NCI-H187 (cell line): ENCODE measurements at places on chromosomes 1 and 21.

- DNase-seq: no peak
These were observed 203.9 kb downstream of the C1orf94 start for GRCh38 chr1:34380526-34381124.

- no peak for DNase-seq
These were observed 759 bp downstream of the AMPD2 start for GRCh38 chr1:109620401-109620791.

GRCh38 chr1:107057197-107058133 is 991 bp downstream of the PRMT6 start:
- DNase-seq: peak; percentile 69

GRCh38 chr1:36023098-36023769 is 60.7 kb upstream of the TEKT2 start:
- no peak for DNase-seq

DNA sequence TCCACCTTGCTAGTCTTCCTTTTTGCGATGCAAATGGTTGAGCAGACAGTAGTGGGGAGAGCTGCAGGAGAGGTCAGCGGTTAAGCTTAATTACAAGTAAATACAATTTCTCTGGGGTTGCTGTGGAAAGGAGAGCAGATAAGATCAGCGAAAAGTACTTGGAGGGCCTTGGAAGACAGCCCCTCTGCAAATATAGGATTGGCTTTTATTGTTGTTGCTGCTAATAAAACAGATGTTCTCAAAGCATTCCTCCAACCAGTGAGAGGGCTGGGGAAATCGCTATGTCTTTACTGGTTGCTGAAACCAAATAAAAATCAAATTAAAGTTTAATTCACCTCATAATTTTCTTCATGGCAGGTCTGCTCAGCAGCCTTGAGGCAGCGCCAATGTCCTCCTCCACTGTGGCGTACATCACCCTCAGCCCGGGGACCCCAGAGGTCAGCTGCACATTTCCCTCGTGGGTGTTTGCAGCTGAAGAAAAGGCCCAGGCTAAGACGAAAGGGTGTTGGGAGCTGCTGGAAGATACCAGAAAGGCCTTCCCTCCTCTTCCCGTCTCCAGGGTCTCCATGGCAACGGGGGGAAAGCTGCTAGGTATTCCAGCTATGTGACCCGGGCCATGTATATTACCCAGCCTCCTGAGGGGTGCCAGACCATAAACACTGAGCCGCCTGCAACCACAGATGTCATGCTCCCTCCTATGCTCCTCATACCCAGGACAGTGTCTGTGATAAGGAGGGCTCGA is 54.6 kb upstream of the POU2F1 start:
- peak; percentile 17 for DNase-seq

DNA sequence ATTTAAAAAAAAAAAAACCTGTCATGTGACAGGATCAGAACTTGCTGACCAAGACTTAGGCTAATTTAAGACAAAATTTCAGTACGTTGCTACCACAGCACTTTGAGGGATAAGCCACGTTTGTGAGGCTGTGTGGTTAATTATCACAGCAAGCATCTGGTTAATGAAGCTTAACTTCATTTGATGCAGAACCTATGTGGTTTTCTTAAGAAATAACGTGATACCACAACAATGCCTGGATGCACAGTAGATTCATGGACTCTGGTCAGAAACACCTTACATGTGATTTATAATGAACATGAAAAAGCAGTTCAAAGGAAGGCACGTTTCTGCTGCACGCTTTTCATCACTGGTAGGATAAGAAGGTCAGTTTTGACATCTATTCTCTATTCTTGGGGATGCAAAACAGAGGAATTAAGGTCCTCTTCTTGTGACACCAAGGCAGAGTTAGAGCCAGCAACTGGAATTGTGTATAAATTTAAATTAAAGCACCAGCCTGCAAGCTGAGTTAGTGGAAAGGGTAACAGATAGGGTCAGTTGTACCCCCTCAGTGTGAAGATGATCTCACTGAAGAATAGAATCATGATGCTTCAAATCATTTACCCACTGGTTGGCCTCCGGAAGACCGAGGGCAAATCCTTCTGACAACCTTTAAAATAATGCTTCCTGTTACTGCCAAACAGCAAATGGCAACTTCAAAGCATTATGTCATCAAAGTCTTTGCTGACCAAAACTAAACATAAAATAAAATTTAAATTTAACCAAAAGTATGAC is 6.0 kb upstream of the KRTAP8-1 start:
- DNase-seq: no peak

DNA sequence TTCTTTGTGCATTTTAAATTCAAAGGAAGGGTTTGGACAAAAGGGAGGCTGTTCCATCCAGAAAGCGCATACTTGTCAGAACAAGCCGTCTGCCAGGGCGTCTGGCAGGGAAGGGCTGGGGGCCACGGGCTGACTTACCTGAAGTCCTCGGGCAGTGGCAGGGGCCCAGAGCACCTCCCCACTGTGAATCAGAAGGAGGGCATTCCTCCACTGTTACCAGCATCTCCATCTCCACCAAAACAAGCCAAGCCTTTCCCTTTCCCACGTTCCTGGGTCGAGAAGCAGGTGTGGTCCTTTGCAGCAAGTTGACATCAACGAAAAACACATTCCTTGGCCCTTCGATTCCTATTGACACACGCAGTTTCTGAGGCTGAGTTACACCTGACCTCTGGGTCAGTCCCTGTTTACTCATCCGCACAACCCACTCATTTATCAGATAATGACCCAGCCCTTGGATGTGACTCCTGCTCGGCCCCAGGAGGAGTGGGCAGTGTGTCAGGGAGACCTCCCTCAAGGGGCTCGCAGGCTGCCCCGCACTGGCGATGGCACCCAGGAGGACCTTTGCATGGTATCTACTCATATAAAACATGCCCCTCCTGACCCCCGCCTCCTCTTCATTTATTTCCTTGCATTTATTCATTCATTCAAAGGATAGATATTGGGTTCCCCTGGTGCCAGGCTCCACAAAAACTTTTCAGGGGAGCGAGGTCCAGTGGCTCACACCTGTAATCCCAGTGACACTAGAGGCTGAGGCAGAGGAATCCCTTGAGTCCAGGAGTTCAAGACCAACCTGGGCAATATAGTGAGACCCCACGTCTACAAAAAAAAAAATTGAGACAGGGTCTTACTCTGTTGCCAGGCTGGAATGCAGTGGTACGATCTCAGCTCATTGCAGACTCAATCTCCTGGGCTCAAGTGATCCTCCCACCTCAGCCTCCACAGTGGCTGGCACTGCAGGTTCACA is 60.2 kb downstream of the TOMM20 start:
- no peak for DNase-seq

DNA sequence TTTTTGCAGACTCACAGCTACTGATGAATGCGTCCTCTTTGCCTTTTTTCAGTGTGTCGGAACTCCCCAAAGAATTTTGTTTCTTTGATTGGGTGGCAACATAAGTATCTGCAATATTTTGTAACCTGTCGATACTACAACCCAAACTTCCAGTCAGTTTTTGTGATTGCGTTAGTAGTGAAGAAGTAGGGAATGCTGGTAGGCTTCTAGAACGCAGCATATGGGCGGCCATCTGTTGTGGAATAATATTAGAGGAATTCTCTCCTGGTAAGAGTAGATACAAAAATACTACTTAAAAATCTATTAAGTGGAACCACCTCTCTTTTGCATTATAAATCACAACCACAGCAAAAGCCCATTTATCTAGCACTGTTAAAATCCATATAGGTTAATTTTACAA is 107.4 kb downstream of the LYST start:
- DNase-seq: no peak

DNA sequence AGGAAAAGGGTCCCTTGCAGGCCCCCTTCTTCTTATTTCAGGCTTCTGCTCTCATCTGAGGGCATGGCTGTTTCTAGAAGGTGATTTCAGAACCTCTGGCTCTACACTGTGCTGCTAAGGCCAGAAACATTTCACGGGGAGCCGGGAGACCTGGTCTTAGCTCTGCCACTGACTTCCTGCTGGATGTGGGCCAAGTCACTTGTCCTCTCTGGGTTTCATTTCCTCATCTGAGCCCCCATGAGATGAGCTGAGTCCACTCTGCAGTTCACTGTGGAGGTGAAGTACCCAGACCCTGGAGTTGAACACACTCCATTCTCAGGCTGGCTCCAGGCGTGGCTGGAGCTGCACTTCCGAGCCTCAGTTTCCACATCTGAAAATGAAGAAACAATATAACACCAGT is 2.1 kb downstream of the PADI1 start:
- DNase-seq: no peak

DNA sequence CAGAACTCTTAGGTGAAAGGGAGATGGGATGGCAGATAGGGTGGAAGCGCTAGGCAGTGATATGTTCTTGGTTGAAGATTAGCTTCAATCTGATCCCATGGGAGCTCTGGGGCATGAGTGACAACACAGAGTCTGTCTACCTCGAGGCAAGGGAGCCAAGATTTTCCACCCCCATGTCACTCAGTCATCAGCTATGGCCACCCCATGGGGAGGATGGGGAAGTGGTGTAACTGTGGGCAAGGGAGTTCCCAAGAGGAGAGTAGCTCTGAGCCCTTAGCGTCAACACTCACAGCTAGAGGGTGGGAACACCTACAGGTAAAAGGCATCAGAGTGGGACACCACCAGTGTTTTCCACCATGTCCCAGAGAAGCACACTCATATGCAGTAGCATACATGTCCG is 30.3 kb upstream of the C1QA start:
- no peak for DNase-seq

- no peak for DNase-seq
These were observed 239.0 kb downstream of the PTPRU start for GRCh38 chr1:29475326-29475725.

DNA sequence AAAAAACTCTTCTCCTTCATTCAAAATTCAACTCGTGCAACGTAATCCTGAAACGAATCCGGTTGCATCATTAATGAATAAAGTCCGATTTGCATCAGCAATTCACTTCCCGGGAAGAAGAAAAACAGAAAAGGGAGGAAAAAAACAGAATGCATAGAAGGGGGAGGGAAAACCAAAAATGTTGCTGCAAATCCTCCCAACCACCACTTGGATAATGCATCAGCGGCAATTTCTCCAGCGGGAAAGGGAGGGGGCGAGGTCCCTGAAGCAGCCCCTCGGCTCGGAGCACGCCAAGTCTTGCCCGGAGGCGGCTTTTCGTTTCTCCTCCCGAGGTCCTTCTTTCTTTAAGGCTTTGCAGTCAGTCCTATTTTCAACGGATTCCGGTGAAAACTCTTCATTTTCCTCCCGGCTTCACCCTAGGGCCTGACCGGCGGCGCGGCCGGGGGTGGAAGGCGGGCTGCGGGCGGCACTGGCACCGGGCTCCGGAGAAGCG is 723 bp downstream of the CDC42BPA start:
- DNase-seq: no peak

GRCh38 chr1:97424209-97424608 is 496.6 kb downstream of the DPYD start:
- no peak for DNase-seq

DNA sequence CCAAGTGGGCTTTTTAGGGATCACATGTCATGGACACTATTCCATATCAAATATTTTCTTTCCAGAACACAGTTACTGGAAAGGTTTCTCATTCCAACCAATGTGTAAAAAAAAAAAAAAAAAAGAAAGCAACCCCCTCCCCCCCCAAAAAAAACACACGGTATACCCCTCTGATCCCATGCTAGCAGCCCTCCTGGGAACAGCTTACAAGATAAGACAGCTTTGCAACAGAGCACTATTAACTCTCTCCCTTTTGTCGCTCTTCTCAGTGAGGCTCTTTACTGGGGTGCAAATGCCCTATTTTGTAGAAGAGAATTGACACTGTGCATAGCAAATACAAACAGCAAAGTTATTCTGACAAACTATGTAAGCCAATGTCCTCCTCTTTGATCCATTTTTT is 161.2 kb downstream of the NTMT2 start:
- no peak for DNase-seq

DNA sequence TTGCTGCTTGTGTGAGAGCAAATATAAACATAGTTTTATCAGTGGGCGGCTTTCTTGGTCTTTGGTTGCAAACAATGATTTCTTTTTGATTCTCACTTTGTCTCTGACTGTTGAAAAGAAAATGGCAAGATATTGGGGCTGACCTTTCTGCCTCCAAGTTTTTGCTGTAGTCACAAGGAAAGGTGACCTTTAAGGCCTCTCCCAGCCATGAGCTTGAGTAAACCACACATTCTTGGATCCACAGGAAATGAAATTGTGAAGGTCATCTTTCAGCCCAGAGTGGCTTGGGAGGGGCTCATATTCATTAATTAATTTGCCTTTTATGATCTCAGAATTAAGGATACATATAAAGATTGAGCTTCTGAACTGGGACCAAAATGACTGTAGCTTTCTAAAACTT is 241.6 kb downstream of the BACH1 start:
- no peak for DNase-seq

- no peak for DNase-seq
These were observed 102.1 kb upstream of the ZBTB40 start for GRCh38 chr1:22349362-22350043.

- no peak for DNase-seq
These were observed 34.5 kb downstream of the MAN1C1 start for GRCh38 chr1:25651036-25651640.

- no peak for DNase-seq
These were observed 6.9 kb downstream of the SLC26A9 start for GRCh38 chr1:205936311-205936710.
